ENCODE measurements at places on chromosomes 2 and 18. TPM values are rescaled to one million over a fixed set of nuclear protein-coding genes. Genes with fewer than 3 reads are reported as not detected.

GRCh38 chr2:218217360-218218267 is 625 bp downstream of the ARPC2 start:
- peak overlapping the region; percentile 95 for H3K27ac ChIP-seq
- peak overlapping the region; percentile 93 for H3K4me3 ChIP-seq
- peaks cover 4% of the 10 kb centered on the region for H3K27me3 ChIP-seq
- H3K36me3 ChIP-seq: peaks cover 33% of the 10 kb centered on the region
- DNase-seq: no peak

DNA sequence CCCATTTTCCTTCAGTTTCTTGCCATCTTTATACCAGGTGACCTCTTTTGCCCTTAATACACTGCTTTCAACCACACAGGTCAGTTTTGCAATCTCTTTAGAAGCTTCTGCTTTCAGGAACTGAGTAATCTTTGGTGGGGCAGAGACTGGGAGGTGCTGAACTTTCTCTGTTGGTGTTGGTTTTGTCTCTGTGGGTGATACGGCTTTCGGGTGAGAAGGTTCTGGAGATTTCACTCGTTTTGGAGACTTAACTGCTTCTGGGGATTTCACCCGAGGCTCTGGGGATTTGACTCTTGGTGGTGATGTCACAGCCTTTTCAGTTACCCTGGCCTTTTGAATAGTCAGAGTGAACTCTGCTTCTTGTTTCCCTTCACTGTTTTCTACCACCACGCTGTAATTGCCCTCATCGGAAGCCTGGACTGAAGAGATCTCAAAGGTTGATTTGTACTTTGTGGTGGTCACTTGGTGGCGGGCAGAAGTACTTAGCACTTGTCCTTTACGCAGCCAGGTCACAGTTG is 50.4 kb downstream of the PLEKHA3 start:
- H3K4me3 ChIP-seq: no peak overlapping the region
- H3K27ac ChIP-seq: no peak overlapping the region
- H3K27me3 ChIP-seq: no peaks in the 10 kb centered on the region
- no peak for DNase-seq
- peaks cover 7% of the 10 kb centered on the region for H3K4me1 ChIP-seq
- H3K36me3 ChIP-seq: peaks cover 49% of the 10 kb centered on the region

- H3K4me1 ChIP-seq: peaks cover 5% of the 10 kb centered on the region
- peaks cover 5% of the 10 kb centered on the region for H3K27me3 ChIP-seq
- no peak for DNase-seq
- no peak overlapping the region for H3K4me3 ChIP-seq
These were observed 5.2 kb upstream of the SKA1 start for GRCh38 chr18:50369672-50370071.

DNA sequence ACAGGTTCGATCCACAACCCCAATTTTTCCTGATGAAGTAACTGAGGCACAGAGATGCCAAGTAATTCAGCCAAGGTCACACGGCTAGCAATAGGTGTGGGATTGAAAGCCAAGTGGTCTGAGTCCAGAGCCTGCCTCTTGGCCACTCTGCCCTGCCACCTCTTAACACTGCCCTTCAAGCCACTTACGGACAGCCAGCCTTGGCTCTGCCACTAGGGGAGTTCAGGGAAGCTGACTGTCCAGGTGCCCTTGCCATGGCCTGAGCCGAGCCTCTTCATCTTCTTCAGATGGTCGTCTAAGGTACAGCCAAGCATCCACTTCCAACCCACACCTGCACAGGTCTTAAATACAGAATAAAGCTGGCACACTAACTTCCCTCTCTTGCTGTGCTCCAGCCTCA is 99.3 kb upstream of the GPR45 start:
- H3K4me3 ChIP-seq: no peak overlapping the region
- peaks cover 52% of the 10 kb centered on the region for H3K27me3 ChIP-seq
- H3K36me3 ChIP-seq: no peaks in the 10 kb centered on the region

- no peaks in the 10 kb centered on the region for H3K27me3 ChIP-seq
- H3K27ac ChIP-seq: no peak overlapping the region
These were observed 1428.4 kb upstream of the CDH2 start for GRCh38 chr18:29605365-29605764.

DNA sequence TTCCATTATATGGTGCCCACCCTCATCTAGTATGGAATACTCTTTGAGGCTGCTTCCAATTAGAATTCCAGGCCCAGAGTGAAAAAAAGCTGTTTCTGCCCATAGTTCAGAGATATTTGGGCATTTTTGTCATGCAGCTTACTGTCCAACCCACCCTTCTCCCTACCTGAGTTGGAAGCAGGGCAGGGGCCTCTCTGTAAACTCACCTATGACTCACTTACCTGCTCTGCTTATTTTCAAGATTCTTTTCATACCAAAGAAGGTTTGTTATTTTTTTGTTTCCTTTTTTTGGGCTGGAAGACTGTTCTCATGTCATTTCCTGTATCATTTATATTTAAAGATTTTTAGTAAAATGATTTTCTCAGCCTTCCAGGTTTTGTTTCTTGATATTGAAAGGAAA is 38.4 kb upstream of the PPP1R1C start:
- no peak overlapping the region for H3K27ac ChIP-seq
- DNase-seq: no peak
- no peak overlapping the region for H3K4me3 ChIP-seq
- H3K4me1 ChIP-seq: peaks cover 55% of the 10 kb centered on the region
- no peaks in the 10 kb centered on the region for H3K27me3 ChIP-seq

DNA sequence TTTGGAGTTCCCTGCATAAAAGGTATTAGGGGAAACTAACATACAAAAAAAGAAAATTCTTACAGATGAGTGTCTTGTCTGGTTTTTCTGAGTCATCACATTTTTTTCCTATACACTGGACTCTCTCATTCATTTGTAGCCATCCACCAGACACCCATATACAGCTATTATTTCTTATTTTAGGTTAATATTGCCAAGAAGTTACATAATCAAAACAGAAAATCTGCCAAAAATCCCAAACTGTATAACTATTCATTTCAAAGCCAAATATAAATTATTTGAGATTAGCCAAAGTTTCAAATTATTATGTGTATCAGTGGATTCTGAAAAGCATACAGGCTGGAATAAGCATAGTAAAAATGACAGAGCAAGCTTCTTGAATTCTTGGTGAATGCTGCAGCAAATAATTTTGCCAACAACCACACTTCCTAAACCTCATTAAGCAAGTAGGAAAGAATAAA is 191.2 kb downstream of the NCKAP5 start:
- H3K4me3 ChIP-seq: no peak overlapping the region
- H3K27me3 ChIP-seq: peaks cover 2% of the 10 kb centered on the region
- H3K4me1 ChIP-seq: peaks cover 39% of the 10 kb centered on the region

DNA sequence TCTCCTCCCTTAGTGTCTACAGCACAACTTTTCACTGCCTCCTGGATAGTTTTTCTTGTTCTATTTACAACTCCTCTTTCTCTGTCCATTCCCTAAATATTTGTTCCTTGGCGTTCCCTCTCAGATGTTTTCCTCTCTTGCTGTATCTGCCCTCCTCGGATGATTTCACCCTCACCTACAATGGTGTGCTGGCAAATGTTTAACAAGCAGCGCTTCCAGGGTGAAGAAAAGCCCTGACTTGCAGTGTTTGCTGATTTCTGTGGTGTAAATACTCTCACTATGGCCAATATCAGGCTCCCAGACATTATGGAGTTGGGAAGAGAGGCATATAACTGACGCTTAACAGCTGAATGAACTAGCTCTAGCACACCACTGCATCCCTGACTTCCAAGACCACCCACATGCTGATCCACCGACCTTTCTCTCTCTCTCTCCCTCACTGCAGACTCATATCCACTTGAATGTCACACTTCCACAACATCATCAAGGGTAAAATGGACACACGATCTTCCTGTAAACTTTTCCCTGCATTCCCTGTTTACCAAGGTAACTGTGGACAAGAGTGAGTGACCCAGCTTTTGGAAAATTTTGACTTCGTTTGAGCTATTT is 31.5 kb upstream of the SPTBN1 start:
- DNase-seq: no peak
- H3K27me3 ChIP-seq: peaks cover 6% of the 10 kb centered on the region
- peaks cover 11% of the 10 kb centered on the region for H3K4me1 ChIP-seq
- H3K36me3 ChIP-seq: peaks cover 5% of the 10 kb centered on the region
- H3K27ac ChIP-seq: no peak overlapping the region
- no peak overlapping the region for H3K4me3 ChIP-seq

DNA sequence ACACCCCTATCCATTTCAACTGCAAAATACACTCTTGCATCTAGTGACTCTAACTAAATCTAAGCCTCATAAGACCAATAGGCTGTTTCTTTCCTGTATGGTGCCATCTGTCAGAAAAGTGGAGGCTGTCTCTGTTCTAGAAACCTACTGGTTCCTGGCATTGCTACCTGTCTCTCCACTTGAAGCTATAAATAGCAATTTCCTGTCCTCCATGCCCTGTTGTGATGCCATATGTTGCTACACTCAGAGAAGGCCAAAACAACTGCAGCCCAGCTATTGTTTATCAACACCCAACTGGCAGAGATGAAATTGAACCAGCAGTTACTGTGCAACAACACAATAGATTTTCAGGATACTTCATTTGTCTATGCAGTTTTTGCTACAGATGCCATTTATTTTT is 1355.1 kb upstream of the SLC39A10 start:
- H3K27me3 ChIP-seq: no peaks in the 10 kb centered on the region
- no peak for DNase-seq
- no peak overlapping the region for H3K27ac ChIP-seq
- H3K36me3 ChIP-seq: no peaks in the 10 kb centered on the region
- no peak overlapping the region for H3K4me3 ChIP-seq

GRCh38 chr2:236552212-236552542 is 17.4 kb upstream of the ACKR3 start:
- no peak for DNase-seq
- no peaks in the 10 kb centered on the region for H3K36me3 ChIP-seq
- no peaks in the 10 kb centered on the region for H3K4me1 ChIP-seq
- H3K4me3 ChIP-seq: no peak overlapping the region
- H3K27me3 ChIP-seq: peaks cover 5% of the 10 kb centered on the region

GRCh38 chr2:16320716-16321115 is 344.9 kb downstream of the CYRIA start:
- H3K27me3 ChIP-seq: no peaks in the 10 kb centered on the region
- H3K27ac ChIP-seq: no peak overlapping the region
- no peaks in the 10 kb centered on the region for H3K4me1 ChIP-seq
- DNase-seq: no peak

The SRD5A2 gene
- not detected for total RNA-seq

The CNNM4 gene
- total RNA-seq: 5.1 TPM
